ENCODE measurements at places on chromosomes 7 and 10.

- no peak for DNase-seq
Measured at GRCh38 chr7:101632641-101633040, 3.5 kb upstream of the MYL10 start.

GRCh38 chr10:132479024-132479602 lies 58.5 kb upstream of the INPP5A start:
- DNase-seq = no peak

GRCh38 chr7:77316219-77316978 lies 99.8 kb downstream of the GSAP start:
- DNase-seq = no peak

DNA sequence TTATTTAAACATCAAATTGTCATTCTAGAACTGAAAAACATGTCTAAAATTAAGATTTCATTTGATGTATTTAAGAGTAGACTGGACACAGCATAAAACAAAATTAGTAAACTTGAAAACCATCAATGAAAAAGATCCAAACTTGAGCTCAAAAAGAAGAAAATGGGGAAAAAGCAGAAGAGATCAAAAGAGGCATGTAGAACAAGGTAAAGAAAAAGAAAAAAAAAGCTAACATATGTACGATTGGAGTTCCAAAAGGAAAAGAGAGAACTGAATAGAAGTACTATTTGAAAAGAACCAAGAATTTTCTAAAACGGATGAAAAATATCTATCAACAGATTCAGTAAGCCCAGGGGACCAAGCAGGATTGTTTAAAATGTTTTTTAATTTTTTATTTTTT lies 3.6 kb downstream of the FBXL13 start:
- DNase-seq = no peak

- DNase-seq = no peak
Measured at GRCh38 chr10:132967540-132967939, 25.2 kb upstream of the CFAP46 start.

DNA sequence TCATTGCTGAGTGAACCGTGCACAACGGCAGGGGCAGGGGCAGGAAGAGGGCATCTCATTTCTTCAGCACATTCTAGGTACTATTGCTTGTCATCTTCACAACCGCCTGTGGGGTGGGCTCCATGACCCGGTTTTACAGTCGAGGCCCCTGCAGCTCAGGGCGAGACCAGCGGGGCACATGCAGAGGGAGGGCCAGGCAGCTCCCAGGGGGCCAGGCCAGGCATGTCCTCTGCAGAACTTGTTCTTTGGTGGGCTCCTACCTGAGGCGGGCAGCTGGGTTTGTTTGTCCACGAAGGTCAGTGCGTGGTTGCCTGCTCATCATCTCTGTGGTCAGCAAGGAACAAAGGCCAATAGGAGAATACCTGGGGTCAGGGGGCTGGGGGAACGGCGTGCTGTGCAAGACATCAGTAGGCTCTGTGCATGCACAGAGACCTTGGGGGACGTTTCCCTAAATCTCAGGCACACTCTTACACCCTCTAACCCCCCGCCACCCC lies 75.1 kb upstream of the LEP start:
- no peak for DNase-seq

- DNase-seq = no peak
Measured at GRCh38 chr10:130847170-130847569, 464.4 kb downstream of the TCERG1L start.

DNA sequence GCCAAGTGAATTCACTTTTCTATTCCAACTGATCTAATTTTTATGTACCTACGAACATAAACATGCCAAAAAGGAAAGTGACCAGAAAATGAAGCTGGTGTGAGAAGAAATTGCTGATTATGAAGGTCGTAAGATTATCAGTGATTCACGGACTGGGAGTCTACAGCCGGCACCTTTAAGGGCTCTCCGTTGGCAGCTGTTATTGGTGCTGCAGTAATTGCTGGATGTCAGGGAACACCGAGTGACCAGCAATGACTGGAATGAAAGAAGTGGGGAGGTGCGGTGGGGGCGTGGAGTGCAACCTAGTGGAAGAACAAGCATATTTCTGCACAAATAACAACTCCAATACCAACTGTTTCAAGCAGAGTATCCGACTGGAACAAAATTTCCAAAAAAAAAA lies 109.8 kb upstream of the TARP start:
- DNase-seq = no peak

Measured in fibroblast of skin of right quadriceps (primary cell).